Stimulated activated CD4-positive, alpha-beta T cell treated with anti-CD3 and anti-CD28 coated beads, Interleukin-1b, Interleukin-23, amount 100 ng/mL, for 1 hour (primary cell): ENCODE measurements at places on chromosomes 3 and 15.

- no peak for DNase-seq
Observed at GRCh38 chr3:14780927-14781507, 37.7 kb upstream of the FGD5 start.

DNA sequence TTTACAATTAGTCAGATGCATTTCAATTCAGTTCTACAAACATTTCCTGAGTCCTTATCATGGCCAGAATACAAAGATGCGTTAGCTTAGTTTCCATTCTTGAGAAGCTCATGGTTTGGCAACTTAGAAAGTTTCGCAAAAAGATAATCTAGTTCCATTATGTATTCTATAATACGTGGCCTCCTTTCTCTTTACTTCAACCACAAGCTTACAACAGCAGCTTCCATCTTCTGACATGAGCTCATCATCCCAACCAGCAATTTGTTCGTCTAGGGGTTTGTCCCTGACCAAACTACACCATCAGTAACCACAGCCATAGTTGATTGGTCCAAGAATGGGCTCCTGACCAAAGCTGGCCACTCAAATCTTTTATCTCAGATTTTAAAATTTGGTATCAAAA, 267.6 kb upstream of the TBC1D5 start:
- DNase-seq, result no peak

- no peak for DNase-seq
Observed at GRCh38 chr15:74194572-74195559, 7.7 kb downstream of the STRA6 start.

GRCh38 chr3:10783360-10784351, 32.4 kb upstream of the SLC6A11 start:
- no peak for DNase-seq

GRCh38 chr3:152122851-152123250, 145.9 kb upstream of the MBNL1 start:
- no peak for DNase-seq

DNA sequence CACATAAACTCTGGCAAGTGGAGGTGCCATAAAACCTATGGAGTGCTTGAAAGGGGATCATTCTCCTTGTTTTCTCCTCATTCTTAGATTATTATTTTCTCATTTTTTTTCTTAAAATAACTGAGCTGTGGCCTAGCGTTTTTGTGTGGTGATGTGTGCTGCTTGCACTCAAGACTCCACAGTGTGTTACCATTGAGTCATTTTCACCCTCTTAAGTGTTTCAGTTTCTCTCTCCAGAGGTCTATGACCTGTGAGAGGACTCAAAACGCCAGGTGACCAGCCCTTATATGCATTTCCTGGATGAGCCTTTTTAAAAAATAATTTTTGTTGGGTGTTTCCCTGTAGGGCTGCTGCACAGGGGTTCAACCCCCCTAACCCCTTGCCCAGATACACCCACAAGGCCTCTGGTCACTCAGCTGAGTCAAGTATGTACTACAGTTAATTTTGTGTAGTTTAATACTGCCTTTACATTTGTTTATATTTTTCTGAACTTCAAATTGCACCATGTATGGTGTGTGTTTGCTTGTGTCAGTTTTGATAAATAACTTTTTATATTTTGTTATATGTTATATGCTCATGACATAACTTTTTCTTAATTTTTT, 15.4 kb upstream of the BTLA start:
- no peak for DNase-seq

DNA sequence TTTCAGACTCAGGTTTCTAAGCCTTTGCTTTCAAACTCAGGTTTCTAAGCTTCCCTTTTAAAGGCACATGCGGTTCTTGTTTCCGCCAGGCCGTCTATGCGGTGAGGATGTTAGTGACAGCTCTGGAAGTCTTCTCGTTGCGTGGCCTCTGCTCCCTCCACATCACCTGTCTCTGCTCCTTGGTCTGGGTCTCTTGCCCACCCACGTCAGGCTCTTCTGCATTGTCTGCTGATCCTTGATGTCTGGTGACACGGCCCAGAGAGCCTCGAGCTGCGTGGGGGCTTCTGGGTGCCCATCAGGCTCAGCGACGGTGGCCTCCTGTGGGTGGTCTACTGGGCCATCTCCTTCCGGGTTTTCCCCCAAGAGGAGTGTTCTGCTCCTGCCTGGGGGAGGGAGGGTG, 30.5 kb downstream of the KLF13 start:
- DNase-seq, result no peak

DNA sequence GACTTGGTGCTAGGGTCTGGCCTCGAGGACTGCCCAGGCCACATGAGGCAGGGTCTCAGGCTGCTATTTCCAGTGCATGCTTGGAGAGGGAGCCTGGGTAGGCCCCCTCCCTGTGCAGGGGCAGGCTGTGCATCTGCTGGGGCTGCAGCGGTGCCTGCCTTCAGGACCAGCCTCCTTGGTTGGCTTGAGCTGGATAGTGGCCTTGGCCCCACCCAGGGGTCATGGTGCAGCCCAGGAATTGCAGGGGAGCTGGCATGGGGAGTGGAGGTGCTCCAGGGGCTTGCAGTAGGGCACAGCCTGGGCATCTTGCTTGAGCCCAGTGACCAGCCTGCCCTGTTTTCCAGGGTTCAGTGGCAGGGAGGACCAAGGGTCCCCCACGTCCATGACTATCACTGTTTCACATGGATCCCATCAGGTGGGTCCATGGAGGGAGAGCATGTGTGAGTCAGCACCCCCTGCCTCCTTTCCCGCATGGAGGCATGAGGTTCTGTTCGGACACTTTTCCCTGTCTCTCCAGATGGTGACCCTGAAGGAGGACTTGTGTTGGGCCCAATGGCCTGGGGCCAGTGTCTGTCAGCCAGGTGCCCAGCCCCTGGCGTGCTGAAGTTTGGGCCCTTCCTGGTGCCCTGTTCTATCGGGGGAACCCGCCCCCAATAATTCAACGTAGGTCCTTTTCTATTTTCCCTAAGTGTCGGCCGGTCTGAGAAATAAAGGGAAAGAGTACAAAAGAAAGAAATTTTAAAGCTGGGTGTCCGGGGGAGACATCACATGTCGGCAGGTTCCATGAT, 218.6 kb downstream of the SNRPN start:
- no peak for DNase-seq

DNA sequence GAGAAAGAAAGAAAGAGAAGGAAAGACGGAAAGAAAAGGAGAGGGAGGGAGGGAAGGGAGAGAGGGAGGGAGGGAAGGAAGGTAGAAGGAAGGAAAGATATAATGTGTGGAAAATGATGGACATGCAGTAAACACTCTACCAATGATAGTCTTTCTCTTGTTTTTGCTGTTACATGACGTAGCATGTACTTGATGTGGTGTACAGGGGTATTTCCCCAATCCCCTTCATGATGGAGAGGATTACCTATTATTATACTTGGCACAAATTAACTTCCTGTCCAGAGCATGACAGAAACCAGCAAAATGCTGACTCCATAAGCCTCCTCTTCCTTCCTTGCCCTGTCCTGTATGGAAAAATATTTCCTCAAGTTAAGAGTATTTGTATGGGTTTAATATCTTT, 124.4 kb downstream of the B3GALNT1 start:
- DNase-seq, result no peak

GRCh38 chr15:34688699-34689098, 66.1 kb downstream of the GJD2 start:
- no peak for DNase-seq
